ENCODE measurements at places on chromosomes 1 and 21.

DNA sequence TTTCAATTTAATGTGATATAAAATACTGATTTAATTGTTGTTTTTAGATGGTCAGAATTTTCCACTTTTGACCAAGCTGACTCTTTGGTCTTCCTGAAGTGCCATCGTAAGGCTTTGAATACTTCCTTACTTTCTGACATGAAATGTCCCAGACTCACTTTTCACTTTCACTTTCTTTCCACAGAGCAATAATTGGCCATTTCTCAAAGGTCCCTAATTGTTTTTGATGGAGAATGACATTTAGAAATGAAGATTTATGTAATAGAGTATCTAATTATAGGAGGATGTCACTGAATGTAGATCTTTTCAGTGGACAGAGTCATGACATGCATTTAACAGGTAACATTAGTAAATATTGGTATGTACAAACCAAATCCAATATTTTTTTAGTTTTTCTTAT is 1141.6 kb downstream of the KCNT2 start:
- DNase-seq, result no peak

DNA sequence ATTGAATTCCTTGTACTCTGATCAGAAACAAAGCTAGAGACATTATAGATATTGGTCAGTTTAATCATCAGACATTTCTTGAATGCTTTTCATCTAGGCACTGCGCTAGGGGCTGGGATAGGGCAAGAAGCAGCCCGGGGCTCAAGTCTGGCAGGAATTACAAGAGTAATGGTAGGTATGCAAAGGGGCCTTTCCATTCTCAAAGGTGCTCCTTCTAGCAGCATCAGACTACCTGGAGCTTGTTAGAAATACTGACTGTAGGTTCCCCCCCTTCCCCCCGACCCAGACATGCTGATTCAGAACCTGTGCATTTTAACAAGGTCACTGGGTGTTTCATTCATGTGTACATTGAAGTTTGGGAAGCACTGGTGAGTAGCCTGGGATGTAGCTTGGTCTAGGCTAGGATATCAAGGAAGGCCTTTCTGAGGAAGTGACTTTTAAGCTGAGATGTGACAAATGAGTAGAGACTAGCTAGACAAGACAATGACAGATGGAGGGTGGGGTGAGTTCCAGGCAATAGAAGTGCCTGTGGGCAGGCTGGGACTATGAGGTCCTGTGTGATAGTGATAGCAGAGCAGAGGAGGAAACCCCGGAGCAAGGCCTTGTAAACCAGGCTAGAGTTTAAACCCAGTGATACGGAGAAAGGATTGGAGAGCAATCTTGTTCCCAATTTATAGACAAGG is 26.3 kb downstream of the NFASC start:
- DNase-seq, result no peak

- no peak for DNase-seq
These were observed 38.3 kb downstream of the PTGFRN start for GRCh38 chr1:116948046-116948445.

- DNase-seq, result no peak
These were observed 858 bp downstream of the LACTBL1 start for GRCh38 chr1:22971611-22972405.

- DNase-seq, result peak; percentile 91
These were observed 300.2 kb upstream of the DUSP10 start for GRCh38 chr1:222042120-222042519.

GRCh38 chr1:22043198-22043769 is 9.2 kb upstream of the CDC42 start:
- DNase-seq, result no peak

GRCh38 chr21:29490016-29490415 is 191.3 kb downstream of the BACH1 start:
- peak; percentile 9 for DNase-seq

DNA sequence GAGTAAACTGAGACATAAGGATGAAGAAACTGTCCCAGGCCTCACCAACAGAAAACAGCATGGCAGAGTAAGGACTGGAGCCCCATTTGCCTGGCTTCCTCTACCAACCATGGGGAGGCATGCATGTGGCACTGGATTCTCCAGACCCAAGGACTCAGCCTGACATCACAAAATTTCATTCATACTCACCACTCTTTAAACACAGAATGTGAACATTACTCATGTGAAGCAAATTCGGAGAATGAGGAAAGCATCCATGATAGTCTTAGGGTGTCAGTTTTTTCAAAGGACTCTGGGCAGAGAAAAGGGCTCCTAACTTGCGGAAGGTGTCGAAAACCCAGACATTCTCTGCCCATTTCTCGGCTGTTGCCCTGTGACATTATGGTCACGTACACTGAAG is 83.9 kb downstream of the PCNX2 start:
- DNase-seq, result no peak

- DNase-seq, result no peak
These were observed 59.3 kb upstream of the FBXO28 start for GRCh38 chr1:224054611-224055010.

GRCh38 chr21:32548978-32549377 is 36.3 kb downstream of the TCP10L start:
- no peak for DNase-seq

DNA sequence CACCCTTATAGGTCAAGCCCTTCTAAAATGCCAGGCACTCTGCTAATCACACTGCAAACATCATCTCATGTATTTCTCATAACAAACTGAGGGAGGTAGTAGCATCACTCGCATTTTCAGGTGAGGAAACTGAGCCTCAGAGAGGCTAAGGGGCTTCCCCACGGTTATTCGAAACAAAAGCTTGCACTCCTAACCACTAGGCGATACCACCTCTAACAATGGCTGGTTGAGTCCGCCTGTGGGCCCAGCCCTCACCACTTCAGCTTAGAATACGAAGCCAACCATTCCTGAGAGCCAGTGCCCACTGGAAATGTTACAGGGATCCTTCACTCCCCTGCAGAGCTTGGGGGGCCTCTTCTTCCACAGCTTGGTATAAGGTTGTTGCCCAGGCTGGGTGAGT is 65.3 kb upstream of the TENT5C start:
- no peak for DNase-seq

GRCh38 chr21:45152265-45152746 is 77.9 kb downstream of the ADARB1 start:
- no peak for DNase-seq

DNA sequence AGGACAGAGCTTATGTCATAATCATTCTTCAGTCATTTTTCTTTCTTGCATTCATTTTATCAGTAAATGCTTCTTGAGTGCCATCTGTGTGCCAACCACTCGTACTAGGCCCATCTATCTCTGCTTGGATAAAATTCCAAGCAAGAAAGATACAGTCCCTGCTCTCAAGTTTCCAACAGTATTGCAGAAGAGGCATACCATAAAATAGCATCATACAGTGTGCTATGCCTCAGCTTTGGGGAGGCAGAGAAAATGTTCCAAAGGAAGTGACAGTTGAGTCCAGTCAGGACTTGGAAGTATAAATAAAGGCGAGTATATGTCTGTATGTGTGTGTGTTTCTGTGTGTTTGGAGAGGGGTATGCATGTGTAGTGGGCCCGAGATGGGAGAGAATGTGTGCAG is 113.4 kb upstream of the HOOK1 start:
- DNase-seq, result no peak

DNA sequence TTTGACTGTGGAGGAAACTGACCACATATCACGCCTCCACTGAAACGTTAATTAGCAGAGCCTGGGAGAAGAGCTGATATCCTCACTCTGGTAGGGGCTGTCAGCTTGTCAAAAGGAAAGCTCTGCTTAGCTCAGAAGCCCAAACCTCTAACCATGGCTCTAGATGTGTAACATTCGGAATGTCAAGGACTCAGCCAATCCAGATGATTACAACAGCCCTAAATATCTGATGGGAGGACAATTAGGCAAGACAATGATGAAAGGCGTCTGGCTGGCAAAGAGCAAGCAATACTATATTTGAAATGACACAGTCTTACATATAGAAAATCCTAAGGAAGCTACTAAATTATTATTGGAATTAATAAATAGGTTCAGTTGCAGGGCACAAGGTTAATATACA is 45.7 kb upstream of the COX20 start:
- DNase-seq, result no peak

DNA sequence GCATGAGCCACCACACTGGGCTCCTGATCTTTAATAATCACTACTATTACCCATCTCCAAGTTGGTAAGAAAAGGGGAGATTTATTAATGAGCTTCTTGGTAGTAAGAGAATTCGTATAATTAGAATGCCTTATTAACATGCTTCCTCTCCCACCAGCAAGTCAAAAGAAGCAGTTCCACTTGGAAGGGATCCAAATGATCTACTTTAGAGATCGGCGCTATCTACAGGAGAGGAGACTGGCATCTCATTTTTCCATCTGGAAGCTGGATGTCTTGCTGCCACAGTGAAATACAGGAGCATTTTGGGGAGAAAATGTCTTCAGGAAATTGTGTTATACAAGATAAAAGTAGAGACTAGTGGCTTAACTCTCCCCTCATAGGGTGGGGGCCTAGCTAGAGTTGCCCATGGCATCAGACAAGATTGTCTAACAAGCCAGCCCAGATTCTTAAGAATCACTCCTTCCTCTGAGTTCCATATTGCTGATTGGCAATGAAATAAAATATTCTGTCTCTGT is 33.6 kb upstream of the CAMSAP2 start:
- no peak for DNase-seq

GRCh38 chr1:67814121-67814772 is 19.0 kb downstream of the GNG12 start:
- DNase-seq, result no peak

DNA sequence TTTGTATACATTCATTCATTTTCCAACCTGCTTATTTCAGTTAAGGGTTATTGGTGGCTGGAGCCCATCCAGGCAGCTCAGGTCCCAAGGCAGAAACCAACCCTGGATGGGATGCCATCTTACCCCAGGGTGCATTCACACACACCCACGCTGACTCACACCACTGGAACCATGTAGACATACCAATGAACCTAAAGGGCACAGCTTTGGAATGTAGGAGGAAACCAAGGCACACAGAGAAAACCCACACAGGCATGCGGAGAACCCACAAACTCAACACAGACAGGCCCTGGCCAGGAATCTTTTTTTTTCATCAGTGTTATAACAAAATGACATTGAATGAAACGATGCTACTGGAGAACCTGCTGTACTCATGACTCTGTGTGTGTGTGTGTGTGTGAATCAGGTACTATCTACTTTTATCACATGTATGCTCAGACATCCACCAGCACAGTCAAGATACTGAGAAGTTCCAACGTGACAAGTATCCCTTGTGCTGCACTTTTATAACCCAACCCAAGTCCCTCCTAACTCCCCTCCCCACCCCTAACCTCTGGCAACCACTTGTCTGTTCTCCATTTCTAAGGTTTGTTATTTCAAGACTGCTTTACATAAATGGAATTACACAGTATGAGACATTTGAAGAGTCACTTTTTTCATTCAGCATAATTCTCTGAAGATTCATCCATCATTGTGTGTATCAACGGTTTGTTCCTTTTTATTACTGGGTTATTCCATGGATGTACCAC is 286.8 kb upstream of the PLD5 start:
- DNase-seq, result no peak

GRCh38 chr1:7826363-7826762 is 26.5 kb downstream of the UTS2 start:
- no peak for DNase-seq

- DNase-seq, result no peak
These were observed 47.1 kb upstream of the HP1BP3 start for GRCh38 chr1:20834192-20834591.

GRCh38 chr1:227303662-227304061 is 14.6 kb downstream of the CDC42BPA start:
- DNase-seq, result no peak

DNA sequence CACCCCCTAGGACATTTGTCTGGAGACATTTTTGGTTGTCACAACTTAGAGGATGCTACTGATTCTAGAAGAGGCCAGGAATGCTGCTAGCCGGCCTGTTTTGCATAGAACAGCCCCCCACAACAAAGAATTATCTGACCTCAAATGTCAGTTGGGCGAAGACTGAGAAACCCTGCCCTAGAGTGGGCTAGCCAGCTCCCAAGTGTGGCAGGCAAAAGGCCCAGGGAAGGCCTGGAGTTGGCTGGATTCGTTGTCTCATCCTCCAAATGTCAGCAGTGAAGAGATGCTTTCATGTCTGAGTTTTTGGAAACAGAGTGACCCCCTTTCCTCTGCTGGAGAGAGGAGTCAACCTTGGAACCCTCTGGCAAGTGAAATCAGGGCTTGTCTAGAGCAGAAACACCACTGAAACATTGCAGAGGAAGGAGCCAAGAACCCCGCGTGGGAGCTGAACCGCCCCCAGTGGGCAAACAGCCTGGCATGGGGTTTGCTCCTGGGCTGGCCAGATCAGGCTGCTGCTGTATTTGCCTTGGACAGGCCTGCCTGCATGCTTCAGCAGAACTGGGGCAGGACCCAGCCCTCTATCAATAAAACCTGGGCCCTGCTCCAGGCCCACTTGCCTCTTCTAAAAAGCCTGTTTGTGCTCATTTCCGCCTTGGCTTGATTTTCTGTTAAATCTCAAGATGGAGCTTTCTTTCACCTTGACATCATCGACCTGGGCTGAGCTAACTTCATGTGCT is 32.9 kb downstream of the RASSF5 start:
- DNase-seq, result no peak

DNA sequence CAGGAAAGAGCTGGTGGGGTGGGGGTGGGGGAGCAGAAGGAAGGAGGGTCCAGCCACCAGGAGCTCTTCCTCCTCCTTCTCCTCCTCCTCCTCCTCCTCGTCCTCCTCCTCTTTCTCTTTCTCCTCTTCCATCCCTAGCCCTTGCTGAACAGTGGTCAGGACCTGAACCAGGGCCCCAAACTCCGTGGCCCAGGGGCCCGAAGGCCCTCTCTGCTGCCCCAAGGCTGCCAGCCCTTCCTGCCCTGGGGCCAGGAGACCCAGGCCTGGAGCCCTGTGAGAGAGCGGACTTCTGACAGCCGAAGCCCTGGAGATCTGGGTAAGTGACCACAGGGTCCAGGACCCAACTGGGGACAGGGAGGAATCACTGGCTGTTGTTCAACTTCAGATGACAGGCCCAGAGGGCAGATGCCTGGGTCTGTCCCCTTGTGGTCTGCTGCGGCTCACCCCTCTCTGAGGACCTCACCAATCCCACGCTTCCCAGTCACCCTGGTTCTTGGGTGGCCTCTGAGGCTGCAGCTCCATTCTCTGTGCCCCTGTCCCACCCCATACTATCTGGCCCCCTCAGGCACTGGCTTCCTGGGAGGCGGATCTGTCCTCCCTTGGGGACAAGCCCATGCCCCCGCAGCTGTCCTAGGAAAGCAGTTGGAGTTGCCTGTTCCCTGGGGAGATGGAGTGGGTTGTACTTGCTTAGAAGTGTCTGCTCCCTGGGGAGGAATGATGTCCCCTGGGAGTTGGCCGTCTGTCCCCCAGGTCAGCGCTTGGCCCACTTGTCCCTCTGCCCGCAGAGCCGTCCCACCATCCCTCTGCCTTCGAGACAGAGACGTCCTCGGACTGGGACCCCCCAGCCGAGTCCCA is 51.8 kb downstream of the VWA5B1 start:
- no peak for DNase-seq

DNA sequence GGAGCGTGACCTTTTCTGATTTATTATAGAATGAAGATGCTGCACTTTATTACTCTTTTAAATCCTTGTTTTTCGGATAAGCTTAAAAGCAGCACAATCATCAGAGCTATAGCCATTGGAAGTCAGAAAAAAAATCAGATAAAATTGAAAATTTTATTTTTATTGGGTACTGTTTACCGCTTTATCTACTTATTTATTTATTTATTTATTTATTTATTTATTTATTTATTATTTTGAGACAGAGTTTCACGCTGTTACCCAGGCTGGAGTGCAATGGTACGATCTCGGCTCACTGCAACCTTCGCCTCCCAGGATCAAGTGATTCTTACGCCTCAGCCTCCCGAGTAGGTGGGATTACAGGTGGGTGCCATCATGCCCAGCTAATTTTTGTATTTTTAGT is 83.1 kb upstream of the CHRM3 start:
- no peak for DNase-seq

- DNase-seq, result no peak
These were observed 34.9 kb upstream of the PTGFRN start for GRCh38 chr1:116874733-116875249.
